Ecto neural progenitor cell (in vitro differentiated cells): ENCODE measurements at places on chromosomes 1 and 21.

- no peak for DNase-seq
Measured at GRCh38 chr1:36542962-36543515, 60.3 kb upstream of the CSF3R start.

DNA sequence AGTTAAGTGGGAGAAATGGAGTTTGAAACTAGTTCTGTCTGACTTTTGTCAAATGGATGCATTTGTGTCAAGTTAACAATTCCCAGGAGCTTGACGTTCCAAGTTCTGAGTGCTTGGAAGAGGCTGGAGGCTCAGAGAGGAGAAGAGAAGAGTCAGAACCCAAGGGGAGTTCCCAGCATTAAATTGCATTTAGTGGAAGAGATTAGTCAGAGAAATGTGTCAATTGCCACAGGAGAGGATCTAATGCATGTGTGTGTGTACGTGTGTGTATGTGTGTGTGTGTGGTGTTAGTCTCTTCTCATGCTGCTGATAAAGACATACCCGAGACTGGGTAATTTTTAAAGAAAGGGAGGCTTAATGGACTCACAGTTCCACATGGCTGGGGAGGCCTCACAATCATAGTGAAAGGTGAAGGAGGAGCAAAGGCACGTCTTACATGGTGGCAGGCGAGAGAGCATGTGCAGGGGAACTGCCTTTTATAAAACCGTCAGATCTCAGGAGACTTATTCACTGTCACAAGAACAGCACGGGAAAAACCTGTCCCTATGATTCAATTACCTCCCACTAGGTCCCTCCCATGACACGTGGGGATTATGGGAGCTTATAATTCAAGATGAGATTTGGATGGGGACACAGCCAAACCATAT, 101.5 kb upstream of the TMEM51 start:
- DNase-seq, result no peak

- DNase-seq, result no peak
Measured at GRCh38 chr1:30919025-30919881, 10.7 kb upstream of the SDC3 start.

- no peak for DNase-seq
Measured at GRCh38 chr1:94332516-94332915, 85.7 kb upstream of the ABCD3 start.

GRCh38 chr1:16118706-16119105, 37.2 kb downstream of the EPHA2 start:
- DNase-seq, result no peak

DNA sequence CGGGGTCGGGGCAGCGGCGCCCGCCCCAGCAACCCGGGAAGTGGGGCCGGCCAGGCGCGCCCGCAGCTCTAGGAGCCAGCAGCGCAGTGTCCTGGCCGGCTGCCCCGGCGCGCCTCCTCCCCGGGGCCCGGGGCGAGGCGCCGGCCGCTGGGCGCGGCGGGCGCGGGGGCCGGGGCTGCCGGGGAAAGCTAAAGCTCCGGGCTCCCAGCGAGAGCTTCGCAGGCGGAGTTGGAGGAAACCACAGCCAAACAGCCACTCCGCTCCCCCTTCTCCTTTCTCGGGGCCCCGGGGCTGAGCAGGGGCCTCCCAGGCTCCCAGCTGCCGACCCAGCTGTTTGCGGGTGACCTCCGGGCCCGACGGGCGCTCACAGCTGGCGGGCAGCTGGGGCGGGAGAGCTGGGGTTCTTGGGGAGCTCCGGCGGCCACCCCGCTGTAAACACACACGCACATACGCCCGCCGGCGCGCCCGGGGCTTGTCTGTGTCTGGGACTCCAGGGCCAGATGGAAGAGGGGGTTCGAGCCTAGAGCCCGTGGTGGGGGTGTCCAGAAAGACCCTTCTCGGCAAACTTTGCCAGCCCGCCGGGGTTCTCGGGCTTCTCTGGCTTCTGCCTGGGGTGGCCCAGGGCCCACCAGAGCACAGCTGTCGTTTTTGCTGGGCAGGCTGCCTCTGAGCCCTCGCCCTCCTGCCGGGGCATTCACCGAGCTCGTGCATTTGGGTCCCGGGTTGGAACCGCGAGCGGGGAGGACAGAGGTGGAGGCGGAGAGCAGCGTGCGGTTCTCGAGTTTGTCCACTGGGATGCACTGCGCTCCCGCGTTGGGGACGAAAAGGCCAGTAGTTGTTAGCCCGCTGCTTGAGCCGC, 1.5 kb downstream of the AJAP1 start:
- peak; percentile 87 for DNase-seq

GRCh38 chr1:46996659-46997281, 26.7 kb upstream of the CYP4X1 start:
- no peak for DNase-seq

GRCh38 chr1:154974808-154975408, 427 bp downstream of the CKS1B start:
- peak; percentile 97 for DNase-seq

- peak; percentile 65 for DNase-seq
Measured at GRCh38 chr1:45299981-45300668, 26.6 kb upstream of the HPDL start.

DNA sequence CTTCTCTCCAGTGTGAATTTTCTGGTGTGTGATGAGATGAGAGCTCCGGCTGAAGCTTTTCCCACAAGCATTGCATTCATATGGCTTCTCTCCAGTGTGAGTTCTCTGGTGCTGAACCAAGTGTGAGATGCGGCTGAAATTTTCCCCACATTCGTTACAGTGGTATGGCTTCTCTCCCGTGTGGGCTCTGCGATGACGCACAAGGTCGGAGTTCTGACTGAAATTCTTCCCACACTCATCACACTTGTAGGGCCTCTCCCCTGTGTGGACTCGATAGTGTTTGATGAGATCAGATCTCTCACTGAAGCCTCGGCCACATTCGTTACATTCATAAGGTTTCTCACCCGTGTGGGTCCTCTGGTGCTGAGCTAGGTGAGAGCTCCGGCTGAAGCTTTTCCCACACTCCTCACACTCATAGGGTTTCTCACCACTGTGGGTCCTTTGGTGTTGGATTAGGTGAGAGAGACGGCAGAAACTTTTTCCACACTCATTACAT, 7.4 kb downstream of the ZNF436 start:
- no peak for DNase-seq

DNA sequence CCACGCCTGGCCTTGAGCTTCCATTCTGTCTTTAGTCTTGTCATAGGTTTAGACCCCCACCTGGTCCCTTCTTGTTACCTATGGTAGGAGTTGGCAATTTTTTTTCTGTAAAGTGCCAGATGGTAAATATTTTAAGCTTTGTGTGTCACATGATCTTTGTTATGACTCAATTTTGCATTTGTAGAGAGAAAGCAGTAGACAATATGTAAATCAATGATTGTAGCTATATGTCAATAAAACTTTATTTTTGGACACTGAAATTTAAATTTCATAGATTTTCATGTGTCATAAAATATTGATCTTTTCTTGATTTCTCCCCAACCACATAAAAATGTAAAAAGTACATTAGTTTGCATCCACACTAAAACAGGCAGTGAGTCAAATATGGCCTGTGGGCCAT, 8.0 kb downstream of the MKNK1 start:
- no peak for DNase-seq

GRCh38 chr1:226589008-226589733, 40.6 kb downstream of the STUM start:
- no peak for DNase-seq

GRCh38 chr1:86875722-86876121, 38.2 kb downstream of the SELENOF start:
- DNase-seq, result no peak

- peak; percentile 76 for DNase-seq
Measured at GRCh38 chr1:235650341-235651169, 971 bp upstream of the GNG4 start.

- DNase-seq, result no peak
Measured at GRCh38 chr1:238568735-238569134, 678.0 kb upstream of the ZP4 start.

DNA sequence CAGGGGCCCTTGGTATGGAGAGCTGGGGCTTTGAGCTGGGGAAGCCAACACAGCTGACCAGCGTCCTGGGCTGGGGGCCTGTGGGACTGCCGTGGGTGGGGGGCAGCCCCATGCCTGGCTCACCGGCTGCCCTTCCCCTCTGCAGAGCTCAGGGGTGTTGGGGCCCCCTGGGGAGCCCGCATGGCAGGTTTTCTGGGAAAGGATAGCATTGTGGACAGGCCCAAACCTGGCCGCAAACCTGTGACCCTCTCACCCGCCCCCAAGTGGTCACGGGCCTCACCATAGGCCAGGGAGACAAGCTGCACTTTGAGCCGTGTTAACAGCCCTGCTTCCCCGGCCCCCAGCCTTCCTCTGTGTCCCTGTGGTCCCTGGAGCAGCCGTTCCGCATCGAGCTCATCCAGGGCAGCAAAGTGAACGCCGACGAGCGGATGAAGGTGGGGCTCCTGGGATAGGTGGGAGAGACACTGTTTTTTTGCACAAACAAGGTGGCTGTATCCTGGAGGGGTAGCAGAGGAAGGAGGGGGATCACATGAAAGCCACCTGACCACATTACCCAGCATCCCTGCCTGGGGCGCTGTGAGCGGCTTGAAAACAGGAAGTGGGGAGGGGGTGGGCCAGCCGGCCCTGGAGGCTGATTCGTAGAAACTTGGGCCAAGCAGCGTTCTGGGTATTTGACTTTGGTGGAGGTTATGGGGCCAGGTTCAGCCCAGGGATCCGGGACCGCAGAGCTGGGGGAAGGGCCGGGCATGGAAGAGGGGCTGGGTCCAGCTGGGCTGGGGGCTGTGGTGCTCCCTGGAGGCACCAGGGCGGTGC, 65.9 kb downstream of the PIK3CD start:
- no peak for DNase-seq

DNA sequence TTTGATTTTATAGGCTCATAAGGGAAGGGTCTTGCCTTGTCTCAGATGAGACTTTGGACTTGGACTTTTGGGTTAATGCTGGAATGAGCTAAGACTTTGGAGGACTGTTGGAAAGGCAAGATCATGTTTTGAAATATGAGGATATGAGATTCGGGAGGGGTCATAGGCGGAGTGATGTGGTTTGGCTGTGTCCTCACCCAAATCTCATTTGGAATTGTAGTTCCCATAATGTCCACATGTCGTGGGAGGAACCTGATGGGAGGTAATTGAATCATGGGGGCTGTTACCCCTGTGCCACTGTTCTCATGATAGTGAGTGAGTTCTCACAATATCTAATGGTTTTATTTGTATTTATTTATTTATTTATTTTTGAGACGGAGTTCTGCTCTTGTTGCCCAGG, 6.9 kb upstream of the CSDE1 start:
- DNase-seq, result no peak

- DNase-seq, result no peak
Measured at GRCh38 chr1:20010016-20010415, 30.6 kb upstream of the PLA2G2A start.

GRCh38 chr1:213089924-213090677, 39.1 kb downstream of the RPS6KC1 start:
- no peak for DNase-seq

DNA sequence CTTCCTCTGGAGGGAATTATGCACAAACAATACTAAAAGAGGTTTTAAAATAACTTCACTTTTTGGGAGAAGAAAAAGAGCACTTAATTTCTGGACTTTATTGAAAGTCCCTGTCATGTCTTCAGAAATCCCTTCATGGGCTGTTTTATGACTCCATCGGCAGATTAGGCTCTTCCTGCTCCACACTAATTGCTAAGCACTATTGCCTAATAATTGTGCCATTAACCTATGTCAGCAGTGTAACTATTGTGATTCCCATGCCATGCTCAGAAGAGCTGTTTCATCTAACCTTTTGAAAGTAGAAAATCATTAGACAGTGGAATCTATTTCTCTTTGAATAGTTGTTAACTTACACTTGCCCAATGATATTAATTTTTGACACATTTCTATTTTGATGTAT, 489.3 kb upstream of the RUNX1 start:
- DNase-seq, result no peak

GRCh38 chr1:173688300-173688699, 18.6 kb upstream of the ANKRD45 start:
- no peak for DNase-seq

GRCh38 chr21:33238565-33239255, 9.0 kb downstream of the IFNAR2 start:
- no peak for DNase-seq

DNA sequence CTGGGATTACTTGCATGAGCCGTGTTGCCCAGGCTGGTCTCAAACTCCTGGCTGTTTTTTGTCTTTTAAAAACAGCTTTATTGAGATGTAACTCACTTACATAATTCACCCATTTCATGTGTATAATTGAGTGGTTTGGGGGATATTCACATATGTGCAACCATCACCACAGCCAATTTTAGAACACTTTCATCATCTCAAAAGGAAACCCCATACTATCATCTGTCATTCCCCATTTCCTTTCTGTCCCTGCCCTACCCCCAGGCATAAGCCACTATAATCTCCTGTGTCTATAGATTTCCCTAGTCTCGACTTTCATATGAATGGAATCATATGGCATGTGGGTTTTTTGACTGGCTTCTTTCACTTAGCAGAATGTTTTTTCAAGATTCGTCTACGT, 43.3 kb downstream of the GPR137B start:
- no peak for DNase-seq

GRCh38 chr1:54528613-54529012, 19.4 kb upstream of the ACOT11 start:
- no peak for DNase-seq

- DNase-seq, result no peak
Measured at GRCh38 chr21:33984021-33984481, 68.4 kb upstream of the ATP5PO start.

DNA sequence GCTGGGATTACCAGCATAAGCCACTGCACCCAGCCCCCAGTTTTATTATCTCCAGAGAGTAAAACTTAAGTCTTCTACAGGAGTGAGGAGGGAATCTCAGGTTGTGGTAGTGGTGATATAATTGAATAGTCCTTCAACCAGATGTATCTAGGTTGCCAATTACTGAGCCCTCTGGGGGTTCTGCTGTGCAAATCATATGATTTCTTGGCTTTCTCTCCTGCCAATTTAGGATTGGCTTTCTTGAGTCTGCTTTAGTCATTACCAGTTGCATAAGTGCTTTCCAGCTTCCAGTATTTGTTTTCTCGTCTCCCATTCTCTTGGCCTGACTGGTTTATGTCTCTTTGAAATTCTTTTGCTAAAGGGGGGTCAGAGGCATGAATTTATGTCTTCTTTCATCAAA, 11.1 kb downstream of the CPT2 start:
- DNase-seq, result no peak

DNA sequence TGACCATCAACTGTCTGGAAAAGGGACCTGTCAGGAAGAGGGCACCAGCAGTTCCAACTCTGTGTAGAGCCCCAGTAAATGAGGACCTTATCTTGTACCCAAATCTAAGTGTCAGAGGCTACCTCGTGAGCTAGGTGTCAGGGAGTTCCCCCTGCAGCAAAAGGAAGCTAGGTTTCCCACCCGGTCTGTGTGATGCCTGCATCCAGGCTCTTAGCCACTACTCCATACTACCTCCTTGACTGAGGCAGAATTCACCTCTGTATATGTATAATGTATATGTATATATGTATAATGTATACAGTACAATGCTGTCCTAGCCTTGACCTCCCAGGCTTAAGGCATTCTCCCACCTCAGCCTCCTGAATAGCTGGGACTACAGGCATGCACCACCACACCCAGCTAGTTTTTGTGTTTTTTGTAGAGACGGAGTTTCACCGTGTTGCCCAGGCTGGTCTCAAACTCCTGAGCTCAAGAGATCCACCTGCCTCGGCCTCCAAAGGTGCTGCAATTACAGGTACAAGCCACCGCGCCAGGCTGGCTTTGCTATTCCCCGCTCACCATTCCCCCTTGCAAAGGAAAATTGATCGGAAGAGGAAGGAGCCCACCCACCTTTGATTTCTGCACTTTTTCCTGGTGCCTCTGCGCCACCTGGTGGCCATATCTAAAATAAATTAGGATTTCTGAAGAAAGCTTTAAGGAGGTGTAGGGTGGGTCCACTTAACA, 15.7 kb upstream of the LUZP1 start:
- peak; percentile 70 for DNase-seq
